GM23248 (cell line): ENCODE measurements at places on chromosomes 5 and 9.

DNA sequence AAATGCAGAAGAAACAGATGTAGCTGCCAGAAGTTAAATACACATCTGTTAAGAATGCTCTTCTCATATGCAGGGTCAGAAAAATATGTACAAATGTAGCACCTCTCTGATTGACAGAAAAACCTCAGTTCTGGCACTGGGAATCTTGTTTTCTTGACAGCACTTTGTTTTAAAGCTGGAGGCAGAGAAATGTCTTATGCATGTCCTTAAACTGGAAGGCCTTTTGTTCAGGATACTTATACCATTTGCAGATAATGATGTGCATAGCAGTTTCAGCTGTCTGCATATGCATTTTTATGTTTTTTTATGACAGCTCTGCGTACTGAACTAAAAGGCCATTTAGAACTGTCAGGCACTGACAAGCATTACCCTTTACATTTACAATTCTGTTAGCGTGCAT, 567.9 kb downstream of the EBF1 start:
- DNase-seq: no peak

GRCh38 chr9:36292641-36293040, 34.4 kb upstream of the GNE start:
- no peak for DNase-seq

- DNase-seq: no peak
Observed at GRCh38 chr5:175824676-175825075, 46.7 kb upstream of the CPLX2 start.

DNA sequence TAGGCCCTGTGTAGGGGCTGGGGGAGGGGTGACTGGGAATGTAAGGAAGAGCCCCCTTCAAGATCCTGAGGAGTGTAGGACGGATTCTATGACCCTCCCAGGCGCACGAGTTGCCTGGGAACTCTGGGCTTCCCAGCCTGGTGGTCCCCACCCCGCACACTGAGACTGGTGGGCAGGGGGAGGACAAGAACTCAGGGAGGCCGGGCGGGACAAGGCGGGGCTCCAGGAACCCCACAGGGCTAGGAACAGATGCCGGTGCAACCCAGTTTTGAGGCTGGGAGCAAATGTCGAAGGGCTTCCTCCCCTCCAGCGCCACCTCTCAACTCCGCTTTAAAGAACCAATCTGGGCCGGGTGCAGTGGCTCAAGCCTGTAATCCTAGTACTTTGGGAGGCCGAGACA, 1.3 kb upstream of the VDAC1 start:
- DNase-seq: no peak

DNA sequence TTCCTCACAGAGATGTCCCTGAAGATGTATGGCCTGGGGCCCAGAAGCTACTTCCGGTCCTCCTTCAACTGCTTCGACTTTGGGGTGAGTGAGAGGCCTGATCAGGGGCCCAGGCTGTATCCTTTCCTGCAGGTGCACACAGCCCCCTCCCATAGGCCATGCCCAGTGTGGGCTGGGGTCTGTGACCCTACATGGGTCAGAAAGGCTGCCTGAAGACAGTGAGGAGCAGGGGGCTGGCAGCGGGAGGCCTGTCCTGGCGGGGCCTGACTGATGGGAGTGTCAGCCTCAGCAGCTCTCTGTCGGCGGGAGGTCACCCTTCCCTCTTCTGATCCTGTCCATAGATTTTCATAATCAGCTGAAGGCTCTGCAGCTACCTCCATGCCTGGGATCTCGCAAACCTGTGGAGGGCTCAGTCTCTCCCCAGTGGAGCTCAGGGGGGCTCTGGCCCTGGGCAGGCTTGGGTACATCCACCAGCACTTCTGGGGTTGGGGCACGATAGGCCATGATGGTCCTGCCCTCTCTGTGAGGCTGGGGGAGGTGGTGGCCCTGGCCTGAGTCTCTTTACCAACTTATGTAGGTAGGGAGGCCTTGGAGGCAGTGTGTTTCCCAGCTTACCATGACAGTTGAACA, 98.5 kb downstream of the CACNA1B start:
- no peak for DNase-seq

DNA sequence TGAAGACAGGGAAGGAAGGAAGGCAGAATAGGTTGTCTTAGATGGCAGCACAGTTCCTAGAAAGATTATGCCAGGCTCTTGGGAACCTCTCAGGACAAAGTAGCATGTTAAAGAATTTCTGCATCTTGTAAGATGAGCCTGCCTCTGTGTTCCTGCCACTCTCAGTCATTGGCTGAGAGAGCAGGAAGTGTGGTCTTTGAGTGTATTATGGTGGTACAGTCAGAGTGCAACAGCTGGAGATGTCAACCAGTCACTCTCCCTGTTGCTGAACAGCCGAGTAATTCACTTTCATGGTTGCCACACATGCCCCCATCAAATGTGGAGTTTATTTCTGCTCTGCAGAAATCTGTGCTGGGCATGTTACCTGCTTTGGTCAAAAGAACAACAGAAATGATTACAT, 659.6 kb upstream of the RIOK2 start:
- no peak for DNase-seq

DNA sequence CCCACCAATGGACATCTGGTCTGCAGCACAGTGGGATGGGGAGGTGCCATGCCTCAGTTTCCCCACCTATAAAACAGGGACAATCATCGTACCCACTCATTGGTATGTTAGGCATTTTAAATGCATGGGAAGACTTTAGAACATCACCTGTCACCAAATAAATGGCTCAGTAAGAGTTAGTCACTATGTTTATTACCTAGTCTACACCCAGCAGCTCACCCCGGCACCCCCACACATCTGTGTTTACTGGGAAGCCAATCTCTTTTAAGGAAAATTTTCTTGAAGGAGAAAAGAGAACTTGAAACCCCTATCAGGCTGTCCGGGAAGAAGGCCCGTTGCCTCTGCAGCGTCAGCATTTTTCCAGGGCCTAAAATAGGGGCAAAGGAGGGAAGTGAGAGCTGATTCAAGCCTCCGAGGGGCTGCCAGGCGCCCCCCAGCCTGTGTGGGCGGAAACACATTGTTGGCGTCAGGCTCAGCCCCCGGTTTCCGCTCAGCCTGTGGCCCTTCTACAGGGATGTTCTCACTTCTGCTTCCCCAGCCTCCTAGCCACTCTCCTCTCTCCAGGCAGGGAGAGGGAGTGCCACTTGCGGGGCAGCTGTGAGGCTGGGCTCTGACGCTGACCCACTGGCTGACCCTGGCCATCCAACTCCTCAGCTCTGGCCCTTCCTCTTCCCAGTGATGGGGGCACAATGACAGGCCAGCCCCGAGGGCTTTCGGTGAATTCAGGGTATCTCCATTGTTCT, 4.6 kb downstream of the CSF1R start:
- DNase-seq: no peak

DNA sequence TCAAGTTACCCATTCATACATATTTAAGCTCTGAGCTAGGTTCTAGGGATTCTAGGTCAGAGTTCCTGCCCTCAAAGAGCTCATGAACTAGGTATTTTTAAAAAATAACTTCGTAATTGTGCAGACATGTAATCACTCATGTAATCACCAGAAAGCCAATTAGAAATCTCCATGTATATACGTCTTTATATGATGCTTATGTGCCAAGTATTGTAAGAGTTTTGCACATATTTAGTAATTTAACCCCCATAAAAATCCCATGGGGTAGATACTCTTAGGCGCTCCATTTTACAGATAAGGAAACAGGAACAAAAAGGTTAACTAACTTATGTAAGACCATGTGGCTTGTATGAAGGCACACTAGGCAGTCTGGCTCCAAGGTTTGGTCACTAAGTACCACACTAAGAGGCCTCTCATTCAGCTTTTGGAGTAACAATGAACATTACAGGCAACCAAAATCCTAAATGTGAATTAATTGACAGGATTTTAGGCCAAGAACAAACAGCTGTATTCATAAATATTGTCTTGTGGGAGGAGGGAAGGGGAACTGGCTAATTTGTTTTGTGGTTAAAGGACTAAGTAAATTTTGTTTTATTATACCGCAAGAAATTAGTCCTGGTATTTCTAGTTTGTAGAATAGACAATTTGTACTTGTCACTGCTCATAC, 1.7 kb upstream of the OTULINL start:
- no peak for DNase-seq

DNA sequence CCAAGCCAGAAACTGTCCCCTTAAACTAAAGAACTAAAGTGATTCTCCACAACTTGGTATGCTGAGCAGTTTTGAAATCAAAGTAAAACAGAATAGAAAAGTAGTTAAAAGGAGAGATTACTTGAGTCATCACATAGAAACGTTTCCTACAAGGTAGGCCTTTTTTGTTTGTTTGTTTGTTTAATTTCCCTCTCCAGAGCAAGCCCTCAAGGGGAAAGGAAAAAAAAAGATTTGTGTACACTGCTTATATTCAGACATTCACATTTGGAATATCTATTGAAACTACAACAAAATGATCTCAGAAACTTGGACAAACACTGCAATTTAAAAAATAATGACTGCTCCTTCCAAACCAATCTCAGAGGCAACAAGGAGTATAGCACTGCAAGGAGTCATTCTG, 304.7 kb upstream of the NREP start:
- no peak for DNase-seq

- no peak for DNase-seq
Observed at GRCh38 chr9:15180124-15180523, 126.9 kb downstream of the TTC39B start.

DNA sequence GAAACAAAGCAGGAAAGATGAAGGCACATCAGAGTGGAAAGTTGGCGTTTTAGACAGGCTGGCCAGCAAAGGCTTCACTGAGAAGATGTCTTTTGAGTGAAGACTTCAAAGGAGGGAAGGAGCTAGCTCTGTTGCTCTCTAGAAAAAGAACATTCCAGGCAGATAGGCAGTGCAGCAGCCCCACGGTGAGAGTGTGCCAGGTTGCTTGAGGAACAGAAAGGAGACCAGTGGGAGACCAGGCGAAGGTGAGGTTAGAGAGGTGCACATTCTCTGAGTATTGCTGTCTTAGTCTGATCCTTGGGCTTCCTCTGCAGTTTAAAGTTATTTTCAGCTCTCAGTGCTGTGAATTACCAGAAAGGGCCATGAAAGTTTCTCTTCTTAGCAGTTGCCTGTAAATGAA, 83.8 kb downstream of the SLC44A1 start:
- no peak for DNase-seq

DNA sequence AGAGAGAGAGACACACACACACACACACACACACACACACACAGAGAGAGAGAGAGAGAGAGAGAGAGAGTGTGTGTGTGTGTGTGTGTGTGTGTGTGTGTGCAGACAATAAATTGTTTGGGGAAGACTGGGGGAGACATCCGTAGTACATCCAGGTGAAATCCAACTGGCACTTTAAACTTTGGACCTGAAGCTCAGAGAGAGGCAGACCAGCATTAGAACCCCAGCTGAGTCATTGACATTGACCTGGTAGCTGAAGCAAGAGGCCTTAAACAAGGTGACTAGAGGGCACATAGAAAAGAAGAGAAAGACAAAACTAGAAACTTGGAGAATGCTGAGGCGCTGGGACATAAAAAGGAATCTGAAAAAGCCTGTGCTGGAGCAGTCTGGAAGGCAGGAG, 251.5 kb downstream of the CRB2 start:
- no peak for DNase-seq

DNA sequence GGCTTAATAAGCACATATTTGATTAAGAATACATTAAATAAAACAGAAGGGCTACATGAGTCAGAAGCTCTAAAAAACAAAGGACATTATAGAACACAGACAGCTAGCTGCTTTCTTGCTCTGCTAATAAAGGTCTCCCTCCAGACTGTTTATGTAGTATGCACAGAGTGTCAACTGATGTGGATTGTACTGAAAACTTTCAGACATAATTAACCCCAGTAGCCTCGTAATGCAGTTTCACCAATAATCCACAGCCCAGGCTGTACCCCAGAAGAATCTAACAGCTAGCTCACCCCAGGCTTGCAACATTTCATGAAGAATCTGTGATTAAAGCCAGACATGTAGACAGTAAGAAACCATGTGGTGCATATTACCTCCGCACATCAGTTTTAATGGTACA, 30.8 kb downstream of the FGF10 start:
- DNase-seq: no peak

GRCh38 chr5:61348447-61348846, 16.4 kb downstream of the ZSWIM6 start:
- no peak for DNase-seq

- DNase-seq: no peak
Observed at GRCh38 chr5:16926417-16926816, 9.7 kb downstream of the MYO10 start.

- DNase-seq: no peak
Observed at GRCh38 chr9:1427875-1428274, 377.7 kb downstream of the DMRT2 start.

DNA sequence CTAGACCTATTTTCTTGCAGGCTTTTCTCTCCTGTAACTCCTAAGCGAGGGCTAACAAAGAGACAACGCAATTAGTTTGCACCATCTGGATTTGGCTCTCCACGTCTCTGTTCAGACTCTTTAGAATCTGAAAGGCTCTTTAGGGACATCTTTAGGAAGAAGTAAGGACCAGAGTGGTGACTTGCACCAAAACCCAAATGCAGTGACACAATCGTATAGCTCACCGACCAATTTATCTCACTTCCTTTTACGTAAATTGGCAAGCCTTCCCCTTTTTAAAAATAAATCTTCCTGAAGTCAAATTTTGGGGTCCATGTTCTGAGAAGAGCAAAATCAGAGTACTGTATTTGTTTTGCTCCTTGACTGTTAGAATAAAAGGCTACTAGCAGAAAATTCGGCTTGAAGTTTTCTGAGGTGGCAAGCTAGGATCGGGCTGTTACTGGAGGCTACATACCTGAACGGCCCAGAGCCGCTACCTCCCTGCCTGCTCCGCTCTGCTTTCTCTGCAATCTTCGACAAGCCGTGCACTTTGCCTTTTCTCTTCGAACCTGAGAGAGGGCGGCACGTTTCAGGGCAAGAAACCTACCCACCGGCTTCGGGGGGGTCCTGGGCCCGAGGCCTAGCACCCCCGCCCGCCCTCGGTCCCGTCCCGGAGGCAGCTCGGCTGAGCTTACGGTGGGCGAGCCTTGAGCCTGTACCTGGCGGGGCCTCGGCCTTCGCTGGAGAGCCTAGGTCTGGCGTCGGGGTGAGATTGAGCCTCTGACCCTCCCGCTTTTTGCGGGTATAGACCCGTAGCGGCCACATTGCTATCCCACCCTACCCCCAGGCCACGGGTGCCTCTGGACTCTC, 537 bp downstream of the MEIKIN start:
- DNase-seq: no peak

GRCh38 chr5:103041071-103041676, 78.8 kb downstream of the GIN1 start:
- DNase-seq: peak; percentile 62

- DNase-seq: no peak
Observed at GRCh38 chr9:14849851-14850250, 60.4 kb downstream of the FREM1 start.

GRCh38 chr5:78458843-78459242, 98.4 kb downstream of the SCAMP1 start:
- DNase-seq: no peak

- DNase-seq: peak; percentile 49
Observed at GRCh38 chr5:173919443-173919842, 31.3 kb downstream of the CPEB4 start.

DNA sequence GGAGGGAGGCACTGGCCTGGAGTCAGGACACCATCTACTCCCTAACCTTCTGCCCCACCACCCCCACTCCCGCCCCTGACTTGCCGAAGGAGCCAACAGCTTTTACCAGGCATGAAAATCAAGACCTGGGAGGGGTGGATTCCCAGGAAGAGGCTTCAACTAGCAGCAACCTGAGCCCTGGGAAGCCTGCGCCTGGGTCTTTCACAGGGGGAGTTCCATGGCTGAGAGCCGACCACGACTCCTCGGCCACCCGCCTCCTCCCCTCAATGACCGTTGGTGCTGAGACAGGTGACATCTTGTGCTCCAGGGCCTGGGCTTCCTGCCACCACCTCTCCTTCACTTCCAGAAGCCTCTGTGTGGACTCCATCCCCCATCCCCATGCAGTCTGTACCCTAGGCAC, 37.1 kb downstream of the BARX1 start:
- DNase-seq: no peak
